Activated naive CD8-positive, alpha-beta T cell treated with anti-CD3 and anti-CD28 coated beads for 36 hours (primary cell): ENCODE measurements at places on chromosomes 7 and 10. TPM values are rescaled to one million over a fixed set of nuclear protein-coding genes. Genes with fewer than 3 reads are reported as not detected.

Gene FGFR2
- not detected for total RNA-seq

DNA sequence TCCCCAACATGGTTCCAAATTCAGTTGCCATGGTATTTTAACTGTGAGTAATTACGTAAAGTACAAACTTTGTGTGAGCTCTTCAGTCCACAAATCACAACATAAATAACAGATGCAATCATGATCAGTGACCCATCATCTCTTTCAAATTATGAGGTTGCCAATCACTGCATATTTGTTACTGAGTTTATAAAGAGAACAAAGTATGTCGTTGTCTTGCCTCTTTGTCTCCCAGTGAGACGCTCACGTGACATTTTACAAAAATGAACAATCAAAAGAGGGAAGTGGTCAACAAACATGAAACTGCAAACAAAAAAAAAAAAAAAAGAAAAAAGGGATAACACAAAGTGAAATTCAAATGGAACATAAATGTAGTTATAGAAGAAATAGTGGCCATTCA, 122.7 kb upstream of the PDSS1 start:
- peaks cover 3% of the 10 kb centered on the region for H3K4me1 ChIP-seq
- no peak for DNase-seq
- H3K27me3 ChIP-seq = no peaks in the 10 kb centered on the region
- H3K36me3 ChIP-seq = peaks cover 51% of the 10 kb centered on the region
- H3K27ac ChIP-seq = peak overlapping the region; percentile 17

GRCh38 chr10:111034598-111035310, 42.1 kb upstream of the ADRA2A start:
- H3K4me1 ChIP-seq = peaks cover 8% of the 10 kb centered on the region
- no peak overlapping the region for H3K27ac ChIP-seq
- H3K27me3 ChIP-seq = peaks cover 3% of the 10 kb centered on the region

DNA sequence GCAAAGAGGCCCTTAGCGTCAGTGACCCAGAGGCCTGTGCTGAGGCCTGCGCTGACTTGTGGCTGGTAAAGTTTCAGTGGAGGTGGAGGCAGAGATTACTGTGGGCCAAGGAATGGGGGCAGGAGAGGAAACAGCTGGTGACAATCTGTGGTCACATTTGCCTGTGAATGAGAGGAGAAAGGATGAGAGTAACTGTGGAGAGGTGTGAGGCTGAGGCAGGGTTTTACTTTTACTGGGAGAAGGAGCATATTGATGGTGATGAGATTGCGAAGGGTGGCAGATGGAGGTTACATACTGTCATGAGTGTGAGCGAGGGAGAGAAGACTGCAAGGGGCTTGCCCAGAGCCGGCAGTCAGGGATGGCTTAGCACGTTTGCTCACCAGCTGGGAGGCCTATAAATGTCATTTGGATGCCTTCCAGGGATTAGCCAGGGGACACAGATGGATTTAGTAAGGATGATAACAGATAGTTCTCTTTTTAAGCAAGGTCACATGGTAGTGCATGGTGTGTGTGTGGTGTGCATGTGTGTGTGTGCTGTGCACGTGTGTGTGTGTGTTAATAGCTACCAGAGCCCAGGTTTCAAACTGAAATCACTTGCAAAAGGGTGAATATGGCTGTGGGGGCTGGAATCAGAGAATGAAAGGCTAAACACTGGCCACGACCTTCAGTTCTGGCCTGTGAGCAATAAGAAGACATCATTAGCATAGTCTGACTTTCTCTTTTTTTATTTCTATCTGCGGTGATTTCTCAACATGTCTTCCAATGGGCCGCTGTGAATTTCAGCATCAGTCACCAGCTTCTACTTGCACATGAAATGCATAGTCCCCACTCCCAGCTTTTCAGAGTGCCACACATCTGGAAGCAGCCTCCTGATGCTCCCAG, 291.5 kb upstream of the ZNF32 start:
- peaks cover 15% of the 10 kb centered on the region for H3K4me1 ChIP-seq
- no peak overlapping the region for H3K4me3 ChIP-seq
- no peak for DNase-seq
- H3K27me3 ChIP-seq = no peaks in the 10 kb centered on the region

Gene SPDYE6
- not detected for total RNA-seq

GRCh38 chr10:124974131-124974530, 32.2 kb downstream of the ZRANB1 start:
- no peak overlapping the region for H3K4me3 ChIP-seq
- no peaks in the 10 kb centered on the region for H3K27me3 ChIP-seq
- no peak overlapping the region for H3K27ac ChIP-seq

Gene LIPK
- total RNA-seq = not detected

Gene EPC1
- 32.1 TPM for total RNA-seq

DNA sequence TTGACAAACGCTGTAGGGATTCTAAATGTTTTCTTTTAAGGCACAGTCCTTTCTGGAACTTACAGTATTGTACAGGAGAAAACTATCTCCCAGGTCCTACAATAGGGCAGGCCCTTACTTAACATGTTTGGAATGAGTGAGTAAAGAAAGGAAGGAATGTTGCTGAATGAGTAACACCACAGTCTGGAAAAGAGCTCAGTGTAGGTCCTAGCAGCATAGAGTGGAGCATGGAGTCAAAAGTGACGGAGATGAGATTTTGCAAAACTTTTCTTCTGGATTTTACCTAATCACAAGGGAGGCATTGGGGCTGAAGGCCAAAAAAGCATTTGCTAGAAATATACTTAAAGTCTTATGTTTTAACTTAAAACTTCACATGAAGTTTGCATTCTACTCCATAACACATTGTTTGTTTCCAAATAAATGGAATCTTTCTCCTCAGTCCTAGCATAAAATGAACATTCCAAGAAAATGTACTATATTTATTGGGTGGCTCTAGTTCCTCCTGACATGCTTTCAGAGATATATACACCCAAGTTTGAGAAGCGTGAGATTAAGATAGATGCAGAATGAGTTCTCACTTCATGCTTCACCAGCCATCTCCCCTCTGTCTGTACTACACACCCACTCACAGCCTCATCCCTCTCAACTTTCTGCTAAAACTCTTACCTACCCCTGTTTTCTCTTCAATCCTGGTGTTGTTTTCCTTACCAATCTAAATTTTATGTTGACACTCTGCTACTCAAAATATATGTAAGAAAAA, 20.2 kb upstream of the ADD3 start:
- H3K27ac ChIP-seq = no peak overlapping the region
- peaks cover 2% of the 10 kb centered on the region for H3K4me1 ChIP-seq
- DNase-seq = no peak
- peaks cover 2% of the 10 kb centered on the region for H3K36me3 ChIP-seq
- no peaks in the 10 kb centered on the region for H3K27me3 ChIP-seq

- no peaks in the 10 kb centered on the region for H3K36me3 ChIP-seq
- H3K4me3 ChIP-seq = no peak overlapping the region
Observed at GRCh38 chr7:13093160-13093559, 405.7 kb downstream of the ARL4A start.

DNA sequence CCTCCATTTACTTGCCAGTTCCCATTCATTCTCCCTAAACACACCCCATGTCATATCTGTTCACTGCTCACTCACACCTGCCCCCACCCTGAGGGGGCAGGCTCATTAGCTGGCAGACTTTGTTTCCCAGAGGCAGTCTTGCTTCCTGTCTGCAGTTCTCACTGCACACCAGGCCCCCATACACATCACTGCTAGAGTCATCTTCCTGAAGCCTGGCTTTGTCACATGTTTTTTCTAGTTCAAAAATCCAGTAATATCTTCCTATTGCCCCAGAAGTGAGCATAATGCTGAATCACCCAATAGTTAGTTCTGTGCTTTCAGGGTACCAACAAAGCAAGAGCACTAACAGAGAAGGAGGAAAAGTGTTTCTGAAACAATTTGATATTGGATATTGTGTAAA, 1.9 kb downstream of the LRRC72 start:
- H3K4me1 ChIP-seq = no peaks in the 10 kb centered on the region
- peaks cover 3% of the 10 kb centered on the region for H3K27me3 ChIP-seq
- H3K36me3 ChIP-seq = no peaks in the 10 kb centered on the region
- no peak for DNase-seq
- H3K27ac ChIP-seq = no peak overlapping the region
- H3K4me3 ChIP-seq = no peak overlapping the region

- DNase-seq = no peak
- H3K4me3 ChIP-seq = no peak overlapping the region
- H3K4me1 ChIP-seq = peaks cover 51% of the 10 kb centered on the region
- H3K27me3 ChIP-seq = no peaks in the 10 kb centered on the region
- H3K36me3 ChIP-seq = peaks cover 14% of the 10 kb centered on the region
Observed at GRCh38 chr7:2034291-2035201, 198.2 kb downstream of the MAD1L1 start.

GRCh38 chr7:31125171-31125570, 73.1 kb downstream of the ADCYAP1R1 start:
- H3K36me3 ChIP-seq = no peaks in the 10 kb centered on the region
- H3K27me3 ChIP-seq = peaks cover 11% of the 10 kb centered on the region
- no peak overlapping the region for H3K4me3 ChIP-seq

Gene APBB1IP
- total RNA-seq = 66.3 TPM

Gene CPEB3
- 1.5 TPM for total RNA-seq

DNA sequence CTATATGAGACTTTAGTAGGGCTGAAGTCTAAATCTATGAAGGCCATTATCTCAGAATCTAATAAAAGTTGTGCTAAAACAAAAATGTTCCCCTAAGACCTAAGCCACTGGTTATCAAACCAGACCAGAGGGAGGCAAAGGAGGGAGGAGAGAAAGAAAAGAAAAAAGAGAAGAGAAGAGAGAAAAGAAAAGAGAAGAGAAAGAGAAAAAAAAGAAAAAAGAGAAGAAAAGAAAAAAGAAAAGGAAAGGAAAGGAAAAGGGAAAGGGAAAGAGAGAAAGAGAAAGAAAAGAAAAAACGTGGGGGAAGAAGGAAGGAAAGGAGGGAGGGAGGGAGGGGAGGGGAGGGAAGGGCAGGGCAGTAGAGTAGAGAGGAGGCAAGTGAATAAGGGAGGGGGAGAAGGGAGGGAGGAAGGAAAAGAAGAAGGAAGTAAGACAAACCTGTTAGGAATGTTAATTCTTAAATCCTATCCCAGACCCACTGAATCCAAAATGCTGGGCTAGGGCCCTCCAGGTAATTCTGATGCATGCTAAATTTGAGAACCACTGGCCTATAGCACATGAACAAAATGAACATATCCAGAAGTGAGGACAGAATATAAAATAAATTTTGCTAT, 98.9 kb downstream of the TPK1 start:
- peaks cover 11% of the 10 kb centered on the region for H3K4me1 ChIP-seq
- H3K4me3 ChIP-seq = no peak overlapping the region
- no peaks in the 10 kb centered on the region for H3K27me3 ChIP-seq
- no peak overlapping the region for H3K27ac ChIP-seq
- DNase-seq = no peak
- peaks cover 1% of the 10 kb centered on the region for H3K36me3 ChIP-seq

Gene CNNM1
- total RNA-seq = 1.0 TPM

DNA sequence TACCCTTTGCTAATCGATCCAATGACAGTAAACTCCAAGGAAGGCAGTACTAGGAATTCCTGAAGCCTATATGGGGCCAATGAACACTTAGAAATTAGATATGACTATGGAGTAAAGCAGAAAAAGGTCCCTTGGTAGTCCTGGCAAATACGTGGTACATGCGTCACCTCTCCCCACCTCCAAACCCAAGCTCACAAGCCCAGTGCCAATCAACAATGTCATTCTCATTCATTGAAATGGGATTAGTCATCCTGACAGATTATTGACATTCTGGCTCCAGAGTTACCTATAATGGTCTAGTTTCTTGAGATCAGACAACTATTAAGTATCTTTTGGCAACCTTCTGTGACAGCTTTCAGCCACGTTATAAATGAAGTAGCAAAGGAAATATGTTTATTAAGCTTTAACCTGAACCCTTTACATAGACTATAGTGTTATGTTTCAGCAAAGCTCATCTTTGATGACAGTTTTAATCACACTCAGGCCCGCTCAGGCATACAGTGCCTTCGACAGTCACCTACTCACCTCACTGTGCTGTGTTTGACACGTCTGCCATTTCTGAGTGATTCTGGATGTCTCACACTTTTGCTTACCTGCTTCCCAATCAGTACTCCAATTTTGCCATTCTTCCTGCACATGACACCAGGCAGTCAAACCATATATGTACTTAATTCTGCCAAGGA, 69.6 kb upstream of the ADO start:
- no peaks in the 10 kb centered on the region for H3K27me3 ChIP-seq
- H3K27ac ChIP-seq = no peak overlapping the region
- H3K4me1 ChIP-seq = peaks cover 33% of the 10 kb centered on the region

DNA sequence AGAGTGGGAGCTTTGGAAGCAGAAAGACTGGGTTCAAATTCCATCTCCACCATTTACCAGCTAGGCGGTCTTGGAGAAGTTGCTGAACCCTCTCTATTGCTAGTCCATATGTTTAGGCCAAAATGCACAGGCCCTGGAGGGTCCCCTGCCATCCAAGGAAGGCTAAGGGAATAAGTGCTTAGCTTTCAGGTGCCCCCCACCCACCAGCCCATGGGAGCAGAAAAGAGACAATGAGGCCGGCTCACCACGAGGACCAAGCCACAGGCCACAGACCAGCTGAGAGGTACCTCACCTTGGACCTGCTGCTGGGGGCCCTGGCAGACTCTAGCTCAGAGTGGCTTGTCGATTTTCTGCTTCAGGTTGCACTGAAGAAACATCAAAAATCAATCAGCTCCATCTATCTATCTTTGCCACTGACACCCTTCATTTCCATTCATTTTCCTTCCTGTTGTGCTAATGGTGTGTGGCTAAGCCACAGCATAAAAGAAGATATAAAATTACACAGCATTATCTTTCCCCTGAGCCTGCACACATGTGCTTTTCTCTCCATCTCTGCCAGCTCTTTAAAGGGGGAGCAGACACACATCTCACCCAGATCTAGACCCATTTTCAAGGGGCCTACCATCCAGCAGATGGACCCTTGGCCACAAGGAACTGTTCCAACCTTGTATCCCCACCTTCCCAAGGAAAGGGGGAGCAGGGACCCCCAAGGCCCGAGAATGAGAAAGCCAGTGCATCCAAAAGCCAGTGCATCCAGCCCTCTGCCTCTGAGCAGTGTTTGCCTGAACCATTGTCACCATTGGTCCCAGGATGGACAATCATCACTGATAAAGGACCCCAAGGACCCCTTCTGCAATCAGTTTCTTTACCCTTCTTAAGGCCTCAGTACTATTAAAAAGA, 65.4 kb downstream of the GRID1 start:
- DNase-seq = no peak
- peaks cover 13% of the 10 kb centered on the region for H3K27me3 ChIP-seq
- no peak overlapping the region for H3K27ac ChIP-seq
- H3K4me1 ChIP-seq = no peaks in the 10 kb centered on the region
- H3K36me3 ChIP-seq = no peaks in the 10 kb centered on the region

Gene HGF
- total RNA-seq = not detected

GRCh38 chr10:4498711-4499251, 327.2 kb upstream of the AKR1E2 start:
- no peaks in the 10 kb centered on the region for H3K4me1 ChIP-seq
- no peak overlapping the region for H3K4me3 ChIP-seq
- no peak overlapping the region for H3K27ac ChIP-seq

GRCh38 chr7:158754746-158755444, 50.3 kb upstream of the NCAPG2 start:
- no peaks in the 10 kb centered on the region for H3K27me3 ChIP-seq
- H3K4me1 ChIP-seq = peaks cover 16% of the 10 kb centered on the region
- DNase-seq = no peak

- no peak overlapping the region for H3K27ac ChIP-seq
- H3K4me3 ChIP-seq = peak overlapping the region; percentile 82
- DNase-seq = no peak
- no peaks in the 10 kb centered on the region for H3K36me3 ChIP-seq
- H3K4me1 ChIP-seq = peaks cover 39% of the 10 kb centered on the region
Observed at GRCh38 chr10:100008142-100008522, 1.6 kb downstream of the DNMBP start.

Gene PLEKHA1
- 18.8 TPM for total RNA-seq

- no peaks in the 10 kb centered on the region for H3K4me1 ChIP-seq
- H3K27ac ChIP-seq = no peak overlapping the region
- H3K36me3 ChIP-seq = no peaks in the 10 kb centered on the region
- H3K27me3 ChIP-seq = no peaks in the 10 kb centered on the region
- H3K4me3 ChIP-seq = no peak overlapping the region
- no peak for DNase-seq
Observed at GRCh38 chr10:53123311-53123710, 350.7 kb upstream of the MBL2 start.
